ENCODE measurements at places on chromosomes 1 and 21. TPM values are rescaled to one million over a fixed set of nuclear protein-coding genes. Genes with fewer than 3 reads are reported as not detected.
A peak's percentile ranks its signal among the peaks of the same experiment; 100 is the strongest.

Gene CYP2J2
- total RNA-seq, result 5.7 TPM

DNA sequence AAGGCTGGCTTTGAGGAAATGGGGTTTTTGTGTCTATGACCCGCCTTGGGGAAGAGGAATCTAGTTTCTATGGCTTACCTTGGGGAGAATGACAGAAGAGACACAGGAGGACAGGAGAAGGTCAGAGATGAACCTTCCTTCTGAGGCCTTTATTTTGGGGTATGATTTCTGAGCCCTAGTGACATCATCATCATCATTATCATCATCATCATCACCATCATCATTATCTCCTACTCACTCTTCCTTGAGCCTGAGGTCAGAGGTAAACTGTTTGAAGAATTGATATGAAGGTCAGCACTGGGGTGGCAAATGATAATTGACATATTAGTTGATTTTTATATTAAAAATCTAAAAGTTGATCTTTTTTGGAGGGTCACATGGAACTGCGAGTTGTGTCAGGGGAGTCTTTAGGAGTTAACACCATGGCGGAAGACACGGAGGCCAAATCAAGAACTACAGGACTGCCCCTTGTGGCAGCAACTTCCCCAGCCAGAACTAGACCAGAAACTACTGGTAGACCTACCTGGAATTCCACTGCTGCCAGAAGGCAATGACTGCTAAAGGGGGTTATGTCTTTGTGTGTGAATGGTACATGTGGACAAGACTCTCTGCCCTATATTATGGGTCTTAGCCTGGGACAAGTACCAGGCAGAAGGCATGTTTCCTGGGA is 49.8 kb upstream of the WLS start:
- no peaks in the 10 kb centered on the region for H3K36me3 ChIP-seq
- no peak overlapping the region for H3K27ac ChIP-seq
- H3K27me3 ChIP-seq, result no peaks in the 10 kb centered on the region
- no peak for DNase-seq

Gene KCNK2
- 4.3 TPM for total RNA-seq

- H3K27ac ChIP-seq, result no peak overlapping the region
- DNase-seq, result no peak
- no peak overlapping the region for H3K4me3 ChIP-seq
These were observed 181.8 kb upstream of the ADGRL4 start for GRCh38 chr1:79188337-79188736.

DNA sequence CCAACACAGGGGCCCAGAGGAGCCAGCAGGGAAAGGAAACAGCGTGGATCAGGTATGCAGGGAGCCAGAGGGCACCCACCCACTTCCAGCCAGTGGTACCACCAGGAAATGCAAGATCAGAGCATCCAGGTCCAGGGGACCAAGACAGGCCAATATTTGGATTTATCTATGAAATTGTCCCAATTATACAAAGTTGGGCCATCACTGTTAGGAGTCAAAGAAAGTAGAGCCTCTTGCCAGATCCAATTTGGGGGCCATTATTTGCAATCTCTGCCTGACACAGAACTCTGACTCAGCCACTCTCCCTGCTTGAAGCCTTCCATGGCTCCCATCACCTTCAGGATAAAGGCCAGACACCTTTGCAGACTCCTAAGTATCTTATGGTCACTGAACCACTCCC is 21.1 kb upstream of the TAS1R2 start:
- H3K4me1 ChIP-seq, result peaks cover 5% of the 10 kb centered on the region
- H3K27me3 ChIP-seq, result no peaks in the 10 kb centered on the region
- H3K36me3 ChIP-seq, result no peaks in the 10 kb centered on the region
- DNase-seq, result no peak
- no peak overlapping the region for H3K27ac ChIP-seq

- H3K4me3 ChIP-seq, result no peak overlapping the region
- no peaks in the 10 kb centered on the region for H3K36me3 ChIP-seq
- no peaks in the 10 kb centered on the region for H3K4me1 ChIP-seq
These were observed 7.2 kb upstream of the TACSTD2 start for GRCh38 chr1:58584082-58584895.

Gene SAMSN1
- total RNA-seq, result 1.1 TPM

Gene KPRP
- not detected for total RNA-seq

- no peaks in the 10 kb centered on the region for H3K27me3 ChIP-seq
- DNase-seq, result no peak
- no peaks in the 10 kb centered on the region for H3K4me1 ChIP-seq
These were observed 487.6 kb upstream of the CAMK1G start for GRCh38 chr1:209095627-209096595.

DNA sequence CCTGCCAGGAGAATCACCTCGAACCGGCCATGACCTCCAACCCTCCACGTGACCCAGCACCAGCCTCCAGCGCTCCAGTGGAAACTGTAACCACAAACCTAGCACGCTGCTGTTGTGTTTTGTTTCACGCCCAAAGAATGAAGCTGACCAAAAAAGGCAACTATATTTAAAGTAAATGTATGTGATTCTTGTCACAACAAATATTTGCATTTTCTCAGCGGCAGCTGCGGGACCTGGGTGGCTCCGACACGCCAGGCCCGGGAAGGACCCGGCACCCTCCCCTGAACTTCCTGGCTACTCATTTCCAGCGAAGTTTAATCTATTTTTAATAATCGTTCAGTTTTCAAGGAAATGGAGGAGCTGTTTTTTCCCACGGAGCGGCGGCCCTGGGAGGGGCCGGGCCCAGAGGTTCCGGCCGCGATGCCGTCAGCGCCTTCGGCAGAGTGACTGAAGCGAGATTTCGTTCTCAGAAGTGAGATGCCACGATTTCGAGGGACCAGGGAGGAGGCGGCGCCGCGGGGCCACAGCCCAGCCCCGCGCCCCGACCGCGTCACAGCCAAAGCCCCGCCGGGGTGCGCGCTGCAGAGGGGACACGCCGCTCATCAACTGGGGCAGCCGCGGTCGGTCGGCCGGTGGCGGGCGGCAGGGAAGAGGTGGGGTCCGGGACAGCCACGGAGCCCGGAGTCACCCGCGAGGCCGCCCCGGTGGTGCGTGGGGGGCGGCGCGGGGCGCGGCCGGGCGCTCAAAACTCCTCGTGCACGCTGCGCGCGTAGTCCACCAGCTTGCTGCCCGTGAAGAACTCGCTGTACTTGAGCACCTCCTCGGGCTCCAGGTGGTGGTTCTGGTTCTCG is 3.0 kb upstream of the TNFRSF4 start:
- DNase-seq, result no peak
- no peaks in the 10 kb centered on the region for H3K4me1 ChIP-seq
- H3K4me3 ChIP-seq, result no peak overlapping the region
- H3K27ac ChIP-seq, result no peak overlapping the region
- no peaks in the 10 kb centered on the region for H3K36me3 ChIP-seq
- no peaks in the 10 kb centered on the region for H3K27me3 ChIP-seq

- H3K4me1 ChIP-seq, result peaks cover 10% of the 10 kb centered on the region
- H3K4me3 ChIP-seq, result no peak overlapping the region
- H3K36me3 ChIP-seq, result no peaks in the 10 kb centered on the region
- DNase-seq, result no peak
- H3K27me3 ChIP-seq, result no peaks in the 10 kb centered on the region
These were observed 4.1 kb downstream of the SH3BGRL3 start for GRCh38 chr1:26283871-26284596.

Gene PPIAL4G
- total RNA-seq, result not detected

- no peaks in the 10 kb centered on the region for H3K27me3 ChIP-seq
- peak; percentile 40 for DNase-seq
- no peaks in the 10 kb centered on the region for H3K36me3 ChIP-seq
These were observed 61.6 kb downstream of the SLX9 start for GRCh38 chr21:45001134-45002095.

GRCh38 chr1:210363119-210363518 is 34.4 kb downstream of the HHAT start:
- no peaks in the 10 kb centered on the region for H3K27me3 ChIP-seq
- no peak overlapping the region for H3K4me3 ChIP-seq
- no peaks in the 10 kb centered on the region for H3K36me3 ChIP-seq
- DNase-seq, result no peak

Gene SLC45A1
- 4.3 TPM for total RNA-seq

- DNase-seq, result no peak
- no peaks in the 10 kb centered on the region for H3K4me1 ChIP-seq
- H3K27ac ChIP-seq, result no peak overlapping the region
- H3K4me3 ChIP-seq, result no peak overlapping the region
- no peaks in the 10 kb centered on the region for H3K27me3 ChIP-seq
- H3K36me3 ChIP-seq, result no peaks in the 10 kb centered on the region
These were observed 25.2 kb downstream of the NKAIN1 start for GRCh38 chr1:31214316-31215064.

DNA sequence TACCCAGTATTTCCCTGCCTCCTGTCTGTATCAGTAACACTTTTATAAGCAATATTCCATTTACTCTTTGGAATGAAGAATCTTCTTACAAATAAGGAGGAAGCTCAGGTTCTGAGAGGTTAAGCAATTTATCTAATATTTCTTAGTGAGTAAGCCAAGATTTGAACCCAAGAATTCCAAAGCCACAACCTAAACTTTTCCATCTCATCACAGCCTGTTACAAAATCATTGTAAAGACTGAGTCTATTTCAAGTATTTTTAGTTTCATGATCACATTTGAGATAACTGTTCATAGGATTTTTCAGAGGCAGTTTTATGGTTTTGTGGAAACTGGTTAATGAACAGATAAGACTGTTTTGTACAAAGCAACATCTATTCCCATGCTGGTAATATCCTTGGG is 29.8 kb upstream of the HHAT start:
- no peak for DNase-seq
- no peaks in the 10 kb centered on the region for H3K4me1 ChIP-seq
- no peaks in the 10 kb centered on the region for H3K36me3 ChIP-seq
- no peak overlapping the region for H3K4me3 ChIP-seq
- H3K27ac ChIP-seq, result no peak overlapping the region

Gene IL22RA1
- 1.0 TPM for total RNA-seq

DNA sequence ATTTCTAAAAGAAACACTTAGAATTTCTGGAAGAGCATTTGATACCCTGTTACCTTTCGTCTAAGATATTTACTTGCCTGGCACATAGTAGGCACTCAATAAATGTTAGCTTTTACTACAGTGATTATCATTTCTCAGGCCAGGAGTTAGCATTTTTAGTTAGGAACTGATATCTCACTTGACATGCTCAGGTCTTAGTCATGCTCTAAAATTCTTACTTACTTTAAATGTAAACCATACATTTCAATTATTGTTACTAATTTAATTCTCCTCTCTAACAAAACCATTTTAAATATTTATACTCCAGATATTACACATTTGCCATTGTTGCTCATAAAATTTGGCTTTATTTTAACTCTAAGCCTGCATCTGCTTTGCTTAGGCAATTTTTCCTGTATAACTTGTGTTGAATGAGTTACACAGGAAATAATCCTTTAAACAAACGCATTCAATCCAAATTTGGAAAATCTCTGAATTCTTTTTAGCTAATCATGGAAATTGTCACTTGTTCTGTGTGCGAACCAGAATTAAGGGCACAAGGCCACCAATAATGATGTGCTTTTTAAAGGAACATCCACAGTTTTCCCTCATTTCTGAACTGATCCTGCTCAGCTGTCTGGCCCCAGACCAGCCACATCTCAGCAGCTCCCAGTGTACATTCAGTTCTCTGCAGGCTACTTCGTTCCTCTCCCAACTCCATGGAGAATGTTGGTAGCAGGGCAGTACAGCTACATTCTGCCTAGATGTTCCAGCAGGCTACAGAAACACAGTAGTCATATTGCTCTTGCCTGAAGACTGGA is 15.6 kb downstream of the NIBAN1 start:
- DNase-seq, result no peak
- peaks cover 3% of the 10 kb centered on the region for H3K4me1 ChIP-seq
- H3K27ac ChIP-seq, result no peak overlapping the region
- no peak overlapping the region for H3K4me3 ChIP-seq
- H3K27me3 ChIP-seq, result no peaks in the 10 kb centered on the region
- H3K36me3 ChIP-seq, result no peaks in the 10 kb centered on the region

All from prostate gland (tissue), 2 donors.